Activated CD8-positive, alpha-beta memory T cell treated with anti-CD3 and anti-CD28 coated beads for 4 hours (primary cell): ENCODE measurements at places on chromosomes 6 and 20.

DNA sequence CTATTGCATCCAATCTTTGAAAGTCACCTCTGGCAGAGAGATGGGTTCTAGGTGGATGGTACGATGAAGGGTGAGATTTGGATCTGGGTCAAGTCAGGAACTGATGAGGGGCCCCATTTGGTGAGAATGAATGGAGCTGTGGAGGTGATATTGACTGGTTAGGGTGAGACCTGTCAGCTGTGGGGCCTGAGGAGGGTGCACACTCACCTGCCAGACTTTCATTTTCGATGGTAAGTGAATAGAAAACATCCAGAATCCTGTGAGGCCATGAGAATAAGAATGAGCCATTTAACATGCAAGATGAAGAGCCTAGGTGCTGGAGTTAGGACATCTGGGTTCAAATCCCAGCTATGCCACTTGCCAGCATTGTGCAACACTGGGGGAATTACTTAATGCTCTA is 6.8 kb downstream of the SUN5 start:
- DNase-seq = no peak

- DNase-seq = no peak
These were observed 534.1 kb upstream of the JAG1 start for GRCh38 chr20:11207749-11208502.

- no peak for DNase-seq
These were observed 82.4 kb downstream of the IPCEF1 start for GRCh38 chr6:154274168-154274567.

DNA sequence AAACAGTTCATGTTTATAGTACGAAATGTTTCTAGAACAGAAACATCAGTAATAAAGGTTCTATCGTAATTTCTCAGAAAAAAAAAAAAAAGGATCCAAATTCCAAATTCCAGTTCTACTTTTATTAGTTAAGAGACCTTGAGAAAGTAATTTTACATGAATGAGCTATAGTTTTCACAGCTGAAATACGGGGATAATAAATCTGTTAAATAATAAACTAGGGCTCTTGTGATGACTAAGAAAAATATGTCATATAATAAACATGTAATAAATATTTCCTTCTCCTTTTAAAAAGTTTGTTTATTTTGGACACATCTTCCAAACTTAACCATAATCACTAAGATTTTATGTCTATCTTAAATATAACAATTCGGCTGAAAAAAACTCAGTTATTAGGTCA is 17.8 kb downstream of the RARS2 start:
- DNase-seq = no peak

DNA sequence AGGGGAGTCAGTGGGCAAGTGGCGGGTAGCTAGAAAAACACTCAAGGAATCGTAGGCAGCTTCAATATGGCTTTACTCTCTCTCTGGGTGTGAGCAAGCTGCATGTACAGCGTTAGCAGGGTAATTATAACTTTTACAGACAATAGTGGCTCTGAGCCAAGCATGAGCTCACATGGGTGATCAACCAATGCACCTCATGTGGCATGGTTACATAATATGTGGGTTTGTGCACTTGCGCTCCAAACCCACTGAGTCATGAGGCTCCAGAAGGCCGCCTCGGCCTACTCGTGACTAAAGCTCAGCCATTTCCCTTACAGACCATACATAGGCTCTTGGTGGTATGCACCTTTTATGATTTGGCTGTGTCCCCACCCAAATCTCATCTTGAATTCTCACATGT is 78.4 kb upstream of the FBXL4 start:
- no peak for DNase-seq

DNA sequence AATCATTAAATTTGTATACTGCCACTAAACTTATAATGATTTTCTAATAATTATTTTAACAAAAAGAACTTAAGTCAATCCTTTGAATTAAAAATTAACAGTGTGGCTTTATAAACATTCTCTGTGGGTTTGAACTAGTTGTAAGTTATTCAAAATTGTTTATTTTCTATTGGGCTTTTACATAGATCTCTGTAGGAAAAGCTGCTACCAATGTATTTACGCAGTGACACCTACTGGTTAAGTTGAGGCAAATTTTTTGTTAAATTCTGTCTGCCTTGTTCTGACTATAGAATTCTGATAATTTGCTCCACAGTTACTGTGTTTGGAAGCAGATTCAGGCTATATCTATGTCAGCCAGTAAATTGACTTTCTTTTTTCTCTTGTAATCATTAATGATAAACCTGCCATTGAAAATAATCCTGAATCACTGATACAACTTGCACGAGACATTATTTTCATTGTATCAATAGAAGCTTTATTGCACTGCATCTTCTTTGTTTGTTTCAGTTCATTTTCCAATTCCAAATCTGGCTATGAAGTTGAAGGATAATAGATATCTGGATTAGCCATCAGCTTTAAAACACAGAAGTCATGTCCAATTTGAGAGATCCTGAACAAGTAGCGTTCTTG is 66.0 kb upstream of the UTRN start:
- DNase-seq = no peak

DNA sequence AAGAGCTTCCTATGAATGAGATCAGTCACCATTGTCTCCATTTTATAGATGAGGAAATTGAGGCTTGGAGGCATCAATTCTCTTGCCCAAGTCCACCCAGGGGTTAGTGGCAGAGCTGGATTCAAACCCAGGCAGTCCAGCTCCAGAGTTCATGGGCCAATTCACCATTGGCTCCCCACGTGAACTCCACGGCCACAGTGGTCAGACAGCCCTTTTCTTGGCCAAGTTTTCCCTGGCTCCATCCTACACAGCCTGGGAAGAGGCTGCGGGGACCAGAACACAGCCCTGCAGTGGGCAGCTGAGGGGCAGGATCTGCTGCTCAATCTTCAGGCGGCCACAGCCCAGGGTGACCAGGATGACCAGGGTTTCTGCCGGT is 20.5 kb downstream of the TGM2 start:
- DNase-seq = no peak

- no peak for DNase-seq
These were observed 42.8 kb upstream of the TAF8 start for GRCh38 chr6:42007286-42008137.

- DNase-seq = no peak
These were observed 363.1 kb upstream of the AGPAT4 start for GRCh38 chr6:161636882-161637430.

DNA sequence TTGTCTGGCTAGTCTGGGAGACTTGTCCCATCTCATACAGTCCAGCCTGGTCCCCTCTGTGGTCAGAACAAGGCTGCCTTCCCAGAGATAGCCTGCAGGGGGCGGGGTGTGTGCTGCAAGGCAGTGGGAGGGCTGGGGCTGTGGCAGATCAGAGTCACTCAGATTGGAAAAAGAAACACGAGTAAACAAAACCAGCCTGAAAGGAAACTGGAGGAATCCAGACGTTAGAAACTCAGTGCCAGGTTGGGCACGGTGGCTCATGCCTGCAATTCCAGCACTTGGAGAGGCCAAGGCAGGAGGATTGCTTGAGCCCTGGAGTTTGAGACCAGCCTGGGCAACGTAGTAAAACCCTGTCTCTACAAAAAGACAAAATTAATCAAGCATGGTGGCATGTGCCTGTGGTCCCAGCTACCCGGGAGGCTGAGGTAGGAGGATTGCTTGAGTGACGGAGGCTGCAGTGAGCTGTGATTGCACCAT is 20.2 kb downstream of the LEMD2 start:
- peak; percentile 34 for DNase-seq

- no peak for DNase-seq
These were observed 23.6 kb downstream of the GTF2H5 start for GRCh38 chr6:158191761-158192160.

- DNase-seq = no peak
These were observed at the start of gene DDX43 for GRCh38 chr6:73394577-73395354. TSS of gene DDX43 (plus strand) at chr6:73394828. CDS start at chr6:73394906, 78 bp downstream.

DNA sequence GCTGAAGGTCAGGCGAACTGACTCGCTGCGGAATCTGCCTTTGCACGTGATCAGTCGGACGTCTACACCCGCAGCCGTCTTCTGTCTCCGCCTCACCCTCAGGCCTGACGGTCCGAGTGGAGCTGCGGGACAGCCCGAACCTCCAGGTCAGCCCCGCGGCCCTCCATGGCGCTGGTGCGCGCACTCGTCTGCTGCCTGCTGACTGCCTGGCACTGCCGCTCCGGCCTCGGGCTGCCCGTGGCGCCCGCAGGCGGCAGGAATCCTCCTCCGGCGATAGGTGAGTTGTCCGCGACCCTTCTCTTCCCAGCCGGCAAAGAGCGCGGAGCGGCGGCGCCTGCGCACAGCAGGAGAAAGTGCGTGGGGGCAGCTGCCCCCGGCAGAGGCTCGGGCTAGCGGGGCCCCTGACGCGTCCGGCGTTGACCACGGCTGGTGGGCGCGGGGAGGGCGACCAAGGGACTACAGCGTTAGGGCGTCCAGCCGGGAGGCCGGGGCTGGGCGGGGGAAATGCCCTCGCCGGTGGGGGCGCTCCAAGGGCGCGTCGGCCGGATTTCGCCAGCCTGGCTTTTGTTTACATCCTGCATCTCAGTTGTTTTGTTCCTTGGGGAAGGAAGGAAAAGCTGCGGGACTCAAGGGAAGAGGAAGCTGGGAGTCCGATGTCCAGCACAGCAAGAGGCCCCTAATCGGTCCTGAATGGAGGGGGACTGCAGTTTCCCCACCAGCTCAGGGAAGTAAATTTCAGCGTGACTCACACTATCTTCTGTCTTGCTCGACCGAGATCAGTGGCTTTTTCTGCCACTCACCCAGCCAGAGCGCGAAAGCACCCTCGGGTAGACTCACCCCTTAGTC is at the start of gene SMPDL3A:
TSS of gene SMPDL3A (plus strand) at position 77 of the 846 bp plus-strand sequence. CDS start at position 166, 89 bp downstream.
- DNase-seq = no peak

DNA sequence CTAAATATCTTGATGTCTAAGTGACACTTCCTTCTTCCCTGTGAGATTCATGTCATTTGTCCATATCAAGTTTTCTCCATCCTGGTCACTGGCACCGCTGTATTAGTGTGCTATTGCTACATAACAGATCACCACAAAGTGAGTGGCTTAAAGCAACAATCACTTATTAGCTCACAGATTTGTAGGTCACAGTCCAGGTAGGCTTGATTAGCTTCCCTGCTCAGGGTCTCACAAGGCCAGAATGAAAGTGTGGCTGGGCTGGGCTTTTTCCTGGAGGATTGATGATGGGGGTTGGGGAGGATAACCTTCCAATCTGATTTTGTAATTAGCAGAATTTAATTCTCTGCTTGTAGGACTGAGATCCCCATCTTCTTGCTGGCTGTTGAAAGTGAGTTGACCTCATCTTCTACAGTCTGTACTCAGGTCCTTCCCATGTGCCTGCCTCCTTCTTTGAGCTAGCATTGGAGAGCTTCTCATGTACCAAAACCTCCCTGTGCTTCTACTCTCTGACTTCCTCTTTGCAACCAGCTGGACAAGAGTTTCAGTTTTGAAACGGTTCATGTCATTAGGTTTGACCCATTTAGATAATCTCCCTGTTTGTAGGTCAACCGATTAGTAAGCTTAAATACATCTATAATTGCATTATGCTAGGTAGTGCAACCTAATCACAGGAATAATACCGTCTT is 152.4 kb upstream of the MAN1A1 start:
- no peak for DNase-seq

GRCh38 chr20:62768551-62769287 is 27.6 kb upstream of the MRGBP start:
- no peak for DNase-seq
